Right renal cortex interstitium (tissue), 3 donors: ENCODE measurements at places on chromosomes 3 and 15. TPM values are rescaled to one million over a fixed set of nuclear protein-coding genes. Genes with fewer than 3 reads are reported as not detected.

CCR1 gene
- 1.7 TPM for polyA plus RNA-seq

NCKIPSD gene
- 18.2 TPM for polyA plus RNA-seq

UROC1 gene
- 0.11 TPM for polyA plus RNA-seq

RGMA gene
- polyA plus RNA-seq = 7.7 TPM

GPR156 gene
- 3.6 TPM for polyA plus RNA-seq

MNS1 gene
- 36.7 TPM for polyA plus RNA-seq

RBPMS2 gene
- polyA plus RNA-seq = 9.5 TPM

TGM4 gene
- 0.07 TPM for polyA plus RNA-seq

LIPH gene
- 1.5 TPM for polyA plus RNA-seq

SMC4 gene
- 107 TPM for polyA plus RNA-seq

NAALADL2 gene
- 22.0 TPM for polyA plus RNA-seq

CAPN3 gene
- 23.9 TPM for polyA plus RNA-seq

EPHA3 gene
- polyA plus RNA-seq = 5.3 TPM

CD86 gene
- polyA plus RNA-seq = 2.5 TPM

IMPG2 gene
- polyA plus RNA-seq = 0.33 TPM

ANO10 gene
- polyA plus RNA-seq = 38.9 TPM

ZPLD1 gene
- 0.79 TPM for polyA plus RNA-seq

NR1I2 gene
- polyA plus RNA-seq = 0.54 TPM

APBA2 gene
- 12.0 TPM for polyA plus RNA-seq

SEMA4B gene
- 33.0 TPM for polyA plus RNA-seq

FBXL22 gene
- 1.6 TPM for polyA plus RNA-seq

BTLA gene
- 0.51 TPM for polyA plus RNA-seq

LRRC2 gene
- 2.3 TPM for polyA plus RNA-seq

SHC4 gene
- polyA plus RNA-seq = 1.8 TPM

FHIT gene
- polyA plus RNA-seq = 24.9 TPM

RNU5B-1 gene
- polyA plus RNA-seq = not detected

IGSF10 gene
- polyA plus RNA-seq = 1.8 TPM

PIGBOS1 gene
- polyA plus RNA-seq = 17.1 TPM
